ENCODE measurements at places on chromosomes 12 and 14.

GRCh38 chr12:107663277-107663676 is 22.3 kb upstream of the PWP1 start:
- DNase-seq, result no peak

GRCh38 chr14:53144244-53144643 is 8.9 kb downstream of the DDHD1 start:
- no peak for DNase-seq

GRCh38 chr12:58888131-58888783 is 32.0 kb downstream of the LRIG3 start:
- peak; percentile 65 for DNase-seq

DNA sequence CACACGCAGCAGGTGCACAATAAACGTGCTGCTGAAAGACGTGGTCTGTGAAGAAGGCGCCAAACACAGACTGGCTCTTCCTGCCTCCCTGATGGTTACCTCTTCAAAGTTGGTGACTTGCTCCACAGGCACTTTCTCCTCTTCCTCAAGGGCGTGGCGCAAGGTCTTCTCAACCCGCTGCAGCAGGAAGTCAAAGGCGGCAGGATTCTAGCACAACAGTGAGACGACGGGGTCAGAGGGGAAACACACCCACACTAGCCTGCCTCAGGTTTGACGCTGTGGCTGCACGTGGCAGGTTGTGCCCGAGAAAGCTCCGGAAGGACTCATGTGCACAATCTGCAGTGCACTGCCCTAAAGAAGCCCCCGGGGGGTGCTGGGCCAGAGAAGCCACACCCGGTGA is 15.0 kb downstream of the POLE start:
- DNase-seq, result no peak

DNA sequence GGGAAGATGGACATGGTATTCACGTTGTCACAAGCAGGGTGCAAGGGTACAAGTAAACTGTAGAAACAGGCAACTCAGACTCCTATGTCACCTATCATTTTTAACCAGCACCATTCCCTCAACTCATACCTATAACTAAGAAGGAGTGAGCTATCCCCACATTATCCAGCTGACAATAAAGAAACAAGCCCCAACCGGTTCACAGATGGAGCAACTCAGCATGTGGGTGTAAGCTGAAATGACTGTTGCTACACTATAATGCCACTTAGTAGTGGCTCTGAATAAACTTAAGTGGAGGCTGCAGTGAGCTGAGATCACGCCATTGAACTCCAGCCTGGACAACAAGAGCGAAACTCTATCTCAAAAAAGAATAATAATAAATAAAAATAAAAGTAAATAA is 829.5 kb upstream of the MDGA2 start:
- DNase-seq, result no peak

DNA sequence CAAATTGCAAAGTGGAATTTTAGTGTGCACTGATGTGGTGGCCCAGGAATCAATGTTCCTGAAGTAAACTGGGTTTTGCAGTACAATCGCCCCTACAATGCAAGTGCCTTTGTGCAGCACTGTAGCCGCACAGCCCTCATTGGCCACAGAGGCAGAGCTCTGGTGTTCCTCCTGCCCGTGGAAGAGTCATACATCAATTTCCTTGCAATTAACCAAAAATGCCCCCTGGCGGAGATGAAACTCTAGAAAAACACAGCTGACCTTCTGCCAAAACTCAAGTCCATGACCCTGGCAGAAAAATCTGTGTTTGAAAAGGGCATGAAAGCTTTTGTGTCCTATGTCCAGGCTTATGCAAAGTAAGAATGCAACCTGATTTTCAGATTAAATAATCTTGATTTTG is 117.9 kb upstream of the PRB2 start:
- no peak for DNase-seq

DNA sequence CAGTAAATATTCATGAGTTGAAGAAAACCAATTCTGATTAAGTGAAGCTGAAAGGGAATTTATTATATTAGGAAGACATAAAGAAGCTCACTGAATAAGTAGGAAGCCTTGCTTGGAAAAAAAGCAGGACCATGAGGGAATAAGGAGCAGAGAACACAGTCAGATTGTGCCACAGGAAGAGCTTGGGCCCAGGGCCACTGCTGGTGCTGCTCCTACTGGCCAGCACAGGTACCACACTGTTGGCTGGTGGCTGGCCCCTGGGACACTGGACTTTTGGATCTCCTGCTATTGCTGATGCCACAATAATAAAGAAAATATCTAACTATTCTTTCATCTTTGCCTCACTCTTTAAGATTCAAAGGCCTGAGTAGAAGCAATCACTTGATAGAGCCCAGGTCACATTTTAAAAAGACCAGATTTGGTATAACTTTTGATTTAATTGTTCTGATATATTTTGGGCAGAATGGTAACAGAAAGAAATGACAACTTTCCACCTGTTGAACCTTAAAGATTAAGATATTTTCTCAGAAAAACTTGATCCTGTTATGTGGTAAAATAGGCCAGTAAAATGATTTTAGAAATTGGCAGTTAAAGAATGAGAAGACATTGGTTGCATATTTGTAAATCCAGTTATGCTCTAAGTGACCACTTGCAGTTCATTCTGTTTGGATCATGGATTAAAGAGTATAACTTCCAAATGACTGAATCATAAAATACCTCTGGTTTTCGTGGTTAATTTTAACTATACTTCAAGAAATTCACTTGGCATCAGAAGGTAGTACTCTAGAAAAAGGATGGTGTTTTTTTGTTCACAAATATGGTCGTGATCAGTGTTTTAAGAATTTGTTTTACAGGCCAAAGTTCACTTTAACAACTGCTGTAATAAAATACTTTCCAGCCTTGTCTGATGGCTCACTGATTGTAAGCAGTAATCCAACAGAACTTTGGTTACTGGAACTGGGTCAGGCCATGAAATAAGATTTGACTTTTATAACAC is 68.3 kb downstream of the DERA start:
- DNase-seq, result peak; percentile 43

- DNase-seq, result no peak
Observed at GRCh38 chr12:5914387-5915149, 30.5 kb downstream of the ANO2 start.

GRCh38 chr14:77204459-77204771 is 22.8 kb downstream of the TMEM63C start:
- no peak for DNase-seq

DNA sequence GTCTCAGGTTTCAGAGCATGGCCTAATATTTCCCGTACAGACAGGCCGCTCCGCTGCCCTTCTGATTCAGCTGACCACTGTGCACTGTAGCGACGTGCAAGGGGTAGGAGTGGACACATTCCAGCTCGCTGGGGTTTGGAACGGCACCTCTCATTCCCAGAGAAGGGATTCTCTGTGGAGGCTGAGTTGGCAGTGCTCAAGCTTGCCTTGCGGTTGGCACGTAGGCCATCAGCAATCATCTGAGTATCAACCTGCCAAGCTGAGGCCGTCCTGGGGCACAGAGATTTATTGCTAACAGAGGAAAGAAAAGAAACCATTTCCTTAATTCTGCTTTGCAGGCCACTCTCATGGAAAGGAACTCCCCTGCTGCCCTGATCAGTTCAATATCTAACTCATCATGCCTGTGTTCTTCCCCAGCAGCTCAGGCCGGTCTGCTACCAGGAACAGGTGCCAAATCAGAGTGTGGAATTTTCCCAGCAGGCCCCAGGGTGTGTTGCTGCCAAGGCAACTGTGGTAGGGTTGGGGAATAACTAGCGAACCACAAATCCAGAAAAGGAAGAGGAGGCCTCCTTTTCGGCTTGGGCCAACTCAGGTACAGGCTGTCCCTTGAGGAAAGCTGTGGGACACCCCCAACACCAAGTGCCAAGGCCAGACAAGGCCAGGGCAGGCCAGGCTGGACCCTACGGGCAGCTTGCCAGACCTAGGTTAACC is 92.5 kb downstream of the SSPN start:
- DNase-seq, result peak; percentile 33

DNA sequence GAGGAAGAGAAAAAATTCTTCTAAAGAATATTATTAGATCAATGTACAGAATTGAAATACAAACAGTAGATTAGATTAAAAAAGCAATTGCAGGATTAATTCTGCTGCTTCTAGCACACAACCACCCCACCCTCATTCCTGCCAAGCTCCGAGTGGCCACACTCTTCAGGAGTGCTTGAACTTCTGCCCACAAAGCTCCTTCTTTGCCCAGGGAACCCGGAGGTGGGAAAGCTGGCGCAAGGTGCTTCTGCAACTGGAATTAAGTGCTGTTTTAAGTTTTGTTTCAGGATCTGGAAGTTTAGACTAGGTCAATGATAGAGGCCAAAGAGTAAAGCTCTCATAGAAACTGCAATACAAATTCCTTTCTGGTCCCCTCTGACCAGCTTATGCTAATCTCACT is 94.1 kb upstream of the BMP4 start:
- DNase-seq, result no peak

DNA sequence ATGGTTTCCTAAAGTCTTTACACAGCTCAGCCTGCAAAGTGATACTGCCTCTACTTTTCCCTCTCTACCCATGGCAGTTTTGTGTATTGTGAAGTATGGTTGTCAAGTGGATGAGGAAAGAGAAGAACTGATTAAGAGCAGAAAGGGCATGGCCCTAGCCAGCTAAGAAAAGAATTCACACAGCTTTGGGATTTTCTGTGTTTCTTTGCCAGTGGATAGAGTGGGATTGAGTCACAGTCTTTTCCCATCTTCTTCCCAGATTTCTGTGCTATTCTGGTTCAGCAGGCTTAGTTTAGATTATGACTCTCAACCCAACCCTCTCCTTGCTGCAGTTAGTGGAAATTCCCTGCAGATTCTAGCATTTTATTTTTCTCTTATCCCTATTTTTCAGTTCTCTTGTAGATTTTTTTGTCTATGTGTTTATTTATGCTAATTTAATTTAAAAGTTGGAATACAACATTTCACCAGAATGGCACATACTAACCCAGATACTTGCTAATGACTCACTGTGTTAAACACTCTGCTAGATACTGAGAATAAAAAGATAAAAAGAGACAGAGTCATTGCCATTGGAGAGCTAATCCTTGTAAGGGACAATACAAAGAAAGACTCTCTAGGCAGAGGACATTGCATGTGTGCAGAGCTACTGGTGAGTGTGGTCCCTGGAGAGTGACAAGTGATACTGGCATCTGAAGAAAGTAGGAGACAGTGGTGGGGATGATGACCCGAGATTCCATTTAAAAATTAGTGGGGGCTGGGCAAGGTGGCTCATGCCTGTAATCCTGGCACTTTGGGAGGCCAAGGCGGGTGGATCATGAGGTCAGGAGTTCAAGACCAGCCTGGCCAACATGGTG is 106.3 kb downstream of the ST8SIA1 start:
- peak; percentile 50 for DNase-seq

GRCh38 chr12:41907550-41907949 is 237.1 kb downstream of the GXYLT1 start:
- no peak for DNase-seq

- DNase-seq, result no peak
Observed at GRCh38 chr12:76035045-76035444, 3.5 kb upstream of the PHLDA1 start.

DNA sequence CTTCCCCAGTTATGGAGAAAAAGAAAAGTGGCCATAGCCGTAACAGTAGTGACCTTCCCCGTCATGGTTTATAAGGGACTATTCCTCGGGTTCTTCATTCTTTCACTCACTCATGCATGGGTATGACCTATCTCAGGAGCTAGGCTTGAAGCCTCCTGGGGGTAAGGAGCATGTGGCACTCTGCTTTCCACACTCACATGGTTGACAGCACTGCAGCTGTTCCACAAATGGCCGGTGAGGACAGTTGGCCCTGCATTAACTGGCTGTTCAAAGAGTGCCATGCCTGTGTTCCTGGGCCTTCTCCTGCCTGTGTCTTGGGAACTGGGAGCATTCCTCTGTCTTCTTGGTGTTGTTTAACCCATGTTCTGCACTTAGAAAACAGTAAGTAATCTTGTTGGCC is 66.2 kb upstream of the PNMA1 start:
- DNase-seq, result no peak

DNA sequence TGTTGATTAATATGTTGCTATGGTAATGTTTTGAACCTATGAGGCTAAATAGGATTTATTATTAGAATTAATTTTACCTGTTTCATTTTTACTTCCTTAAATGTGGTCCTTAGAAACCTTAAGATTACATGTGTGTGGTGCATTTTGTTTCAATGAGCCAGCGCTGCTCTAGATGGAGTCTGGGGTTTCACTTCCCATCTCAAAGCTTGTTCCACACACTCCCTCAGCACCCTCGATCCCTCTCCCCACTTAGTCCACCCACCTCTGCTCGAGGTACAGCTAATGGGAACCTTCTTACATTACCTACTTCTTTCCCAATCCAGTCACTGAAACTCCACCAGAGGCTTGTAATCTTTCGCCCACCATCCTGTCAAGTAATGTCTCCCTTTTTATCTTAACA is 205.2 kb downstream of the PAX9 start:
- no peak for DNase-seq

DNA sequence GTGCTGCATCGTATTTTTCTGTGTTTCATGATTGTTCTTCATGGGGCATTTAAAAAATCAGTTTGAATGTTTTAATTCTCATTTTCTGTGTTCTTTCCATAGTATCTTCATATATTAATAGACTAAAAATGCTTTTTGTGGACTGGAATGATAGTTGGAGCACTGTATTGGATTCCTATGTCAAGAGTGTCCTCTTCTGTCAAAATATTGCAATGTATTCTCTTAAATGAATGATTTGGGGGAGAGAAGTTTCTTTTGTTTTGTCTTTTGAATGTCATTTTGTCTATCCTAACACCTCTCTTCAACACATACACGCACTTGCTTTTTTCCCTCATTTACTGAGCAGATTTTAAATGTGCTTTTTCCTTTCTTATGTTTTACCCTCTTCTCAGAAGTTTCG is 4.7 kb upstream of the EIF2S3B start:
- DNase-seq, result no peak

- no peak for DNase-seq
Observed at GRCh38 chr12:116508145-116509121, 50.7 kb upstream of the MAP1LC3B2 start.

- no peak for DNase-seq
Observed at GRCh38 chr12:4159851-4160250, 113.7 kb upstream of the CCND2 start.

DNA sequence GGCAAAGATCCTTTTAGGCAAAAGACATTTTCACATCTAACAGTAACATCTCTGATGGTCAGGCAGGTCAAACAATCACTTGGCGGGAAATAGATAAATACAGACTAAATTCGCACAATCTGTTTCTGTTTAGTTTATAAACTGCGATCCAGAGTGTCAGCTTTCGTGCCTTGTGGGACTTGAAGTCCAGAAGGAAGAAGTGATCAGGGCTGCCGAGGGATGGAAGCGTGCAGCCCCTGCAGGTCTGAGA is 245 bp upstream of the BRMS1L start:
- DNase-seq, result no peak

- no peak for DNase-seq
Observed at GRCh38 chr12:110796952-110797351, 49.8 kb upstream of the CCDC63 start.

GRCh38 chr12:24945039-24945438 is 3.9 kb downstream of the BCAT1 start:
- no peak for DNase-seq

GRCh38 chr14:68402525-68403101 is 390.3 kb downstream of the ZFP36L1 start:
- no peak for DNase-seq

- peak; percentile 29 for DNase-seq
Observed at GRCh38 chr14:80164991-80165721, 46.1 kb downstream of the DIO2 start.

Measured in NCI-H226 (cell line).